ENCODE measurements at places on chromosomes 2 and 18.

DNA sequence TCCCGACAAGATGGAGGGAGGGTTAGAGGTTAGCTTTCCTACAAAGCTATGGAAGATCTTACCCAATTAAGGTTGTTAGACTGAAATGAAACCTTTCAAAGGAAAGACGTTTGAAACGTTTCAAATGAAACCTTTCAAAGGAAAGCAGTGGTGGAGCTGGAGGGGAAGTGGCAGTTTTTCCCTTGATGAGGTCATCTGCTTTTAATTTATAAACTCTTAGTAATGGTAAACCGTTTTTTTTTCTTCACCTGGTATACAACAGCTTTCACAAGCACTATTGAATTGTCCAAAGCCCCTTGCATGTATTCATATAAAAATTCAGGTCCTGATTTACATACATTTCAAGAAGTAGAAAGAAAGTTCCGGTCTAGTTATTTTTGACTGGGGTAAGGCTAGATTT, 7.4 kb downstream of the PMAIP1 start:
- no peak for DNase-seq

GRCh38 chr2:207143215-207144172, 22.3 kb downstream of the KLF7 start:
- peak; percentile 38 for DNase-seq

GRCh38 chr2:85396531-85397470, 13.4 kb downstream of the CAPG start:
- DNase-seq, result no peak

DNA sequence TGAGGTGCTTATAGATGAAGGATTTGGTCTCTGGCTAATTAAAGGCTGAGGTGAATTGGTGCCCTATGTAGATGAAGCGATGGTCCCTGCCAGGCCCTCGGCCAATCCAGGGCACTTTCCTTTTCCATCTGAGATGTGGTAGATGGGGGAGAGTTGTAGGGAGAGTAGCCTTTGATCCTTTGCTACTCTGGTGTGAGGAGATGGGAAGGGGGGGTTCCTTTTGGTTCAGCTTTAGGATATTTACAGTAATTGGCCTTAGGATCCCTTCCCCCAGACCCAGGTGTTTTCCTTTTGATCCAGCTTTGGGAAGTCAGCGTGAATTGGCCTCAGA, 5.4 kb upstream of the ZC3H8 start:
- DNase-seq, result no peak

GRCh38 chr2:150663143-150663542, 175.7 kb upstream of the RND3 start:
- DNase-seq, result no peak

DNA sequence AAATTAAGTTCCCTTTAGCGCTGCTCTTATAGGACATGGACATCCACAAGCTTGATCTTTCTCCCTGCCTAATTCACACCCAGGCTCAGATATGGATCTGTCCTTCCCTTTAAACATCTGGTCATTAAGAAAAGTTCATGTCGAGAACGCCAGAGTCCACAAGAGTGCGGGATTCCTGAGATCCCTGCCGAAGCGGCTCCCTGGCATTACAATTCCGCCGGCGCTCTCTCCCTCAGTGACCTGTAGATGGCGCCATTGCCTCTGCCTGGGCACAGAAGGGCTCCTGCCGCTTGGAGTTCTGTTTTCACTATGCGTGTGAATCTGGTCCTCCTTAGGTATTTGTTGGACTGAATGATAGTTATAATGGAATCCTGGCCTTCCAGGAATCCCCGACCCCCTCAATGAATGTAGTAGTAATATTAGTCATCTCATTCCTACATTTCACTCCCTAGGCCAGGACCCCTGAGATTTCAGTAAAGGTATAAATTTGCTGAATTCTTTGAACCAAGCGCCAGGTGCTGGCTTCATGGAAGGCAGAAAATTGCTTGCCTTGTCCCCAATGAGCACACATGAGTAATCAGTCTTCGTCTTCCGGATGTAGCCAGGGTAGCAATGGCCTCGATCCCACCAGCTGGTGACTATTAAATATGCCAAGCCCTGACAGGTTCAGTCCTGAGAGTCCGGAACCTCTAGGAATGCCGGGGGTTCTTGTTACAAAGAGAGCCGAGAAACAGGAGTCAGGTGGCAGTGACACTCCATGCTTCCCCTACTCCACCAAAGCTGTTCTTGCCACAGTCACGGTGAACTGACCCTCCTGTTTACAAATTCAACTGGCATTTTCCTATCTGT, 26.4 kb upstream of the CD207 start:
- DNase-seq, result peak; percentile 70

- DNase-seq, result no peak
Measured at GRCh38 chr18:9130806-9131205, 5.8 kb upstream of the ANKRD12 start.

DNA sequence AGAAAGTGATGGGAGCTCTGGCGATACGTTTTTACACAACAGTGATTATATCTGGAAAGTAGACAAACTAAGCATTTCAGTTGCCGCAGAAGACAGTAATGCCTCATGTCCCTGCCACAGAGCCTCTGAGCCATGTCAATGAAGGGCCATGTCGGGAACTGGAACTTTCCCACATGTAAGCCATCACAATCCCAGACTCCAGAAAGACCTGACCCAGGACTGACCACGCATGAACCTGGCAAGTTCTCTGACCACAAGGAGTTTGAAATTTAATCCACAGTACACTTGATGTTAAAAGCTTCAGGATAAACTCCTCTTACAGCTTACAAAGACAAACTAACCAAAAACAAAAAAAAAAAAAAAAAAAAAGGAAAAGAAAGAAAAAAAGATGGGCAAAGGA, 267.3 kb downstream of the SLC8A1 start:
- DNase-seq, result no peak

- DNase-seq, result no peak
Measured at GRCh38 chr2:57894381-57894780, 152.2 kb upstream of the VRK2 start.

DNA sequence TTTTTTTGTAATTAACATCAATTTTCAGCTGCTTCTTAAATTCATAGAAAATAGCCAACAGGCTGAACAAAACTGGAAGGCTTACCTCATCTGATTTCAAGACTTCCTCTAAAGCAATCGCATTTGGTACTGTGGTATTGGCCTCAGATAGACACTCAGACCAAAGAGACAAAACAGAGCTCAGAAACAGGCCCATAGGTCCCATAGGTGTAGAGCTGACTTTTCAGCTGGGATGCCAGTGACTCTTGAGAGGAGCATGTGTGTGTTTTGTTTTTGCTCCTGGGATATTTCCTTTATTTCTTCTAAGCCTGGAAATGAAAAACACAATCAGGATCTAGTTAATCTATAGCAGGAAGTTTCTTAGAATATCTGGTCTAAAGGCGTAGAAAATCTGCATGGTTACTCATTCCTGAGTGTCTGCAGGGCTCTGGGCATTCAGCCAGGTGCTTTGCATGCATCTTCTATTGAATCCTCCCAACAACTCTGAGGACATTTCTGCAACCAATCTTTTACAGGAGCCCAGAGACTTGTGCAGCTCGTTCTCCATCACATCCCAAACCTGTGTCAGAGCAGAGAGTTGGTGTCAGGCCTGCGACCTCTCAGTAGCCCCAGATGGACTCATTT, 190.8 kb downstream of the RTP5 start:
- DNase-seq, result no peak
